CD4-positive, CD25-positive, alpha-beta regulatory T cell (primary cell): ENCODE measurements at places on chromosomes 1 and 21. TPM values are rescaled to one million over a fixed set of nuclear protein-coding genes. Genes with fewer than 3 reads are reported as not detected.

PAQR6 gene
- total RNA-seq: 3.7 TPM

ACTA1 gene
- not detected for total RNA-seq

NBPF6 gene
- total RNA-seq: not detected

RORC gene
- 6.2 TPM for total RNA-seq

HEYL gene
- total RNA-seq: 0.25 TPM

CLDN17 gene
- total RNA-seq: not detected

CALML6 gene
- not detected for total RNA-seq

TMPRSS3 gene
- 4.0 TPM for total RNA-seq

AQP10 gene
- 0.81 TPM for total RNA-seq

DCLRE1B gene
- 7.0 TPM for total RNA-seq

MYBPHL gene
- not detected for total RNA-seq

MMP23B gene
- 4.1 TPM for total RNA-seq

EPHX1 gene
- total RNA-seq: 0.62 TPM

PEX14 gene
- total RNA-seq: 22.4 TPM

CA6 gene
- total RNA-seq: not detected

CHD1L gene
- total RNA-seq: 25.3 TPM

UBXN10 gene
- 0.30 TPM for total RNA-seq

AMY1C gene
- not detected for total RNA-seq

LCA5L gene
- total RNA-seq: not detected

COL24A1 gene
- 0.32 TPM for total RNA-seq

TTC34 gene
- total RNA-seq: 1.1 TPM

DSCAM gene
- total RNA-seq: not detected

SPRR3 gene
- total RNA-seq: not detected

SPAG17 gene
- total RNA-seq: not detected

ARHGEF16 gene
- not detected for total RNA-seq

CD84 gene
- 135 TPM for total RNA-seq

CCSAP gene
- total RNA-seq: 8.9 TPM

SORT1 gene
- total RNA-seq: 0.86 TPM
